T1000 (cell line): ENCODE measurements at places on chromosomes 4 and X.

DNA sequence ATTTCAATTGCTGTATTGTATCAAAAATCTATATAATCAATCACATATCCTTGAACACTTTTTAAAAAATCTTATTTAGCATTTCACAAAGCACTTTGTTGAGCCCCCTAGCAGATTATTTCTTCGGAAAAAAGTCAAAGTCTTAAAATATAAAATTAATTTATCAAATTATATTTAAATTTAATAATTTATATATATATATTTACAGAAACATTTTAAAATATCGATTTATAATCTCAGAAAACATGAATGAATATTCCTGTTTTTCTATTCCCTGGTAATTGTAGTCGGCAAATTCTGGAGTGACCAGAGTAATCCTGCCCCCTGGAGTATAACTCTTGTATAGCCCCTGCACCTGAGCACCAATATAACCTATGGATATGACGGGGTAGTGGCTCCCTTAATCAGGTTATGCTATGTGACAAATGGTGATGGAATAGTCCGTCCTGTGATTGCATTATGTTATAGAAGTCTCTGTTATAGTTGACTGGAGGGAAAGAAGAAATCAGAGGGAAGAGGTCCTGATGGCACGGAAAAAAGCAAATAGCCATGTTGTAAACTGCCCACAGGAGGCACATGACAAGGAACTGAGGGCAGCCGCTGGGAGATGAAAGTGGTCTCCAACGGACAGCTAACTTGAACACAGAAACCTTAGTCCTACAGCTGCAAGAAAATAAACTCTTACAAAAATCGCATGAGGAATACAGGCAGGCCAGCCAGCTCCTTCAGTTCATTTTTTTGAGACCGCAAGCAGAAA, 1092.3 kb downstream of the ARAP2 start:
- no peak for DNase-seq

- DNase-seq, result peak; percentile 8
These were observed 28.1 kb downstream of the BEX3 start for GRCh38 chrX:103404231-103405008.

GRCh38 chrX:70924294-70924911, 6.5 kb downstream of the SLC7A3 start:
- no peak for DNase-seq

- DNase-seq, result no peak
These were observed 71.7 kb upstream of the IL13RA1 start for GRCh38 chrX:118655561-118656246.

DNA sequence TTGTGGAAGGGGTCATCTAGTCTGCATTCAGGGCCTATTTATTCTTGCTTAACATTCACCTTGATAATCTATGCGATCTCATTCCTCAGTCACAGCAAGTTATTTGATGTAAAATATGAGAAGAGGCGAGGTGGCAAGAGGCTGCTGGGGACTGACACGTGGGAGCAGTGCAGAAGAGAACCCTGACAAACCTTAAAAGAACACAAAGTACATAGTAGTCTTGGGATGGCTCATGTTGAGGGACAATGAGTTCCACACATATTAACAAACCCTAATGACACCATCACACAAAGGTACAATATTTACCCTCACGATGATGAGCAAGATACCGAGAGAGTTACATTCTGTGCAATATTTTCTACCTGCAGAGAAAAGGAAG, 57.5 kb downstream of the MAML3 start:
- DNase-seq, result no peak

GRCh38 chr4:86841309-86841708, 7.9 kb downstream of the SLC10A6 start:
- no peak for DNase-seq

DNA sequence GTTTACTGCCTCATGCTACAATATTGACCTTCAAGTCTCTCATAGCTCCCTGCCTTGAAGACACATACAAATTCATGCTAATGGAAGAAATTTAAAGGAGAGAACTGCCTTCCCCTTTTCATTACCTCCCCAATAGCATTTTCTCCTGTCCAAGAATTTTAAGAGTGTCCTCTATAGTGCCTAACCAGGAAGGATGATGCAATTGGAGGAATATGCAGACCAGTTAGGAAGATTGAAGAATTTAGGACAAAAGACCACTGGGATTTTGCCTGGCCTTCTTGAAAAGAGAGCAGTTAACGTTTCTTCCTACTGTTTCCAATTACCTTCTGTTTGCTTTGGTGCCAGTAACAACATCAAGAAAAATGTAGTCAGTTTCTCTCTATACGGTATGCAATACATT, 443.9 kb downstream of the INPP4B start:
- no peak for DNase-seq
